ENCODE measurements at places on chromosomes 1 and 21. TPM values are rescaled to one million over a fixed set of nuclear protein-coding genes. Genes with fewer than 3 reads are reported as not detected.
A peak's percentile ranks its signal among the peaks of the same experiment; 100 is the strongest.

DNA sequence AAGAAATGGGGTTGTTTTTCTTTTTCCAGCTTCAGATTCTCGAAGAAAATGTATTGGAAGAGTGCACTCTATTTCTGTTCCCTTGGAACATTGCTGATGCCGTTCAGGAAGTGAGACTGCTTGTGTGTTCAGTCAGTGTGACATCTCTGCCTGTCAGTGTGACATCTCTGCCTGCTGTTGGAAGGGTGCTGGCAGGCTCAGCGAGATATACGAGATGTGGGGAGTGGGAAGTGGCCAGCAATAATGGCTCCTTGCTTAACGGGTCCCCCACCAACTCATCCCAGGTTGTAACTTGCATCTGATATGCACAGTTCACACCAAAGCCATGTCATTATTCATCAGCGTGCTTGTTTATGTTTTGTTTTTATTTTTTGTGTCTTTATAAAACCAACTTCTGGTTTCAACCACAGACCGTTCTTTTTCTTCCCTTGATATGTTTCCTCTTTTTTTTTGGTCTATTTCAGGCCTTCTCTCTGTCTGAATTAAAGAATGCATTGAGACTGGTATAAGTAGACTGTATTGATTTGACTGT, 145.4 kb downstream of the GALNT2 start:
- DNase-seq, result no peak

GRCh38 chr1:98732985-98733781, 71.7 kb downstream of the SNX7 start:
- no peak for DNase-seq

- DNase-seq, result no peak
Observed at GRCh38 chr1:62613325-62613727, 16.0 kb downstream of the ANGPTL3 start.

DNA sequence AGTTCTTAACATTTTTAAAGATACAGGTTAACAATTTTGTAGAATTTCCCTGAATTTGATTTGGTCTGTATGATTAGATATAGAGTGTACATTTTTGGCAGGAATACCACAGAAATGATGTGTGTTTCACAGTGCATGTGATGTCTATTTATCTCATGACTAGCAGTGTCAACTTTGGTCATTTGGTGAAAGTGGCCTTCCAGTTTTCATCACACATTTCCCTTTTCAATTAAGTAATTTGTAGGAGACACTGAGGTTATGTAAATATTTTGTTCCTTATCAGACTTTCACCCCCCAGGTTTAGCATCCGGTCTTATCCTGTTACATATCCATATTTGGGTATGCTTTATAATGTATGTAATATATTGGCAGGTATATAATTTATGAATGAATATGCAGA, 41.8 kb downstream of the MAP3K7CL start:
- DNase-seq, result no peak

GRCh38 chr1:193042766-193043691, 16.1 kb downstream of the UCHL5 start:
- DNase-seq, result no peak

DNA sequence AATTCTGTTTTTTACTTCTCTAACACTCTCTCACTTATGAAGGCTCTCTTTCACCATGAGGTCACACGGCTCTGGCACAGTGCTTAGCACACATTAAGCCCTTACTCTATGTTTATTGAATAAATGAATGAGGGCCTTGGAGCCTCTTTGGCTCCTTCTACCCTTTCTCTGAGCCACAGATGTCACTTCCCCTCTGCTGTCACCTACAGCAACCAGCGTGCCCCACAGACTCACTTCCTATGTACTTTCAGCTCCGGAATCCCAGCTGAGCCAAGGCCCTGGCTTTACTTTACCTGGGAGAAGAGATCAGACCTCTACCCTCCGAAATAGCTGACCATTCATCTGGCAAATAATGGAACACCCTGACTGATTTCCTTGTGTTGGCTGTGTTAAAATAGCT, 53.7 kb upstream of the HMCN1 start:
- no peak for DNase-seq

DNA sequence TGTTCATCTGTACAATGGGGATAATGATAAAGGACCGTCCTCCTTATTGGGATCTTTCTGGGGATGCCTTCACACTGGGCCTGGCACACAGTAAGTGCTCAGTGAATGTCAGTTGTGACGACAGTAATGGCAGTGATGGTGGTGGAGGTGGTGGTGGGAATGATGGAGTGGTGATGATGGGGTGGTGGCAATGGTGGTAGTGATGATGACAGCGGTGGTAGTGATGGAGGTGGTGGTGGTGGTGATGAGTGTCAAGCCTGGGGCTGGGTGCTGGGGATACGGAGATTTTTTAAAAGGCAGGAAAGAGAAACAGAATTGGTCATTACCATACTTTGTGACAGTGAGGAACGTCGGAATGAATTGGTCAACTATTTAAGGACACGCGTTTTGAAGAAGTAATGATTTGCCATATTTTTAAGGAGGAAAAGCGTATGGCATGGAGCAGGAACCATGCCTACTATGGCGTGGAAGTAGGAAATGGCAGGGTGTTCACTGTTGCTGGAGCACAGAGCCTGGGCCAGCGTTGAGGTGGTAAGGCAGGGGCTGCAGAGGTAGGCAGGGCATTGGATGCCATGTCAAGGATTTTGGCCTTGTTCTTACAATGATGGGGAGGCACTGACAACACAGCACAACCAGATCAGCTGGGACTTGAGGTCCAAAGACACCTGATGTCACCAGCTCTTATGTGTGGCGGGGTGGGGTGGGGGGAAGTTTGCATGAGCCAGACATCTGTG, 128.7 kb downstream of the ACTL8 start:
- no peak for DNase-seq

DNA sequence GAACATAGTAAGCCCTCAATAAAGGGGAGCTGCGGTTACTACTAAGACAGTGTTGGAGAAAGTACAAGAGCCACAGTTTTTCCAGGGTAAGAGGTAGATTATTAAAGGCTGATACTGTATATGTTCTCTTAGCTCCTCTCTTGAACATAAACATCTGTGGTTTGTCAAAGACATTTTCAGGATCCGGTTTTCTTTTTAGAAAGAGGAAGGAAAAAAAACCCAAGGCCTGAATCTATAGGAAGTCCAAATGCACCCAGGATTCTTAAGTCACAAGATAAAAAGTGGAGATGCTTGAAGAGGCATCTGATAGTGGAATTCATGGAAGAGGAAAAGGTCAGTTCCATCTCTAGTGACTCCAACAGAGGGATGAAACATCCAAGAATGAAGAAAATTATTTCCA, 24.6 kb upstream of the SLC45A3 start:
- DNase-seq, result no peak

GRCh38 chr1:164630626-164631396, 71.8 kb downstream of the PBX1 start:
- no peak for DNase-seq

GRCh38 chr1:11505591-11506538, 26.9 kb downstream of the DISP3 start:
- no peak for DNase-seq

- no peak for DNase-seq
Observed at GRCh38 chr1:201370500-201370899, 7.0 kb downstream of the TNNT2 start.

- no peak for DNase-seq
Observed at GRCh38 chr1:209434631-209435217, 148.8 kb upstream of the CAMK1G start.

DNA sequence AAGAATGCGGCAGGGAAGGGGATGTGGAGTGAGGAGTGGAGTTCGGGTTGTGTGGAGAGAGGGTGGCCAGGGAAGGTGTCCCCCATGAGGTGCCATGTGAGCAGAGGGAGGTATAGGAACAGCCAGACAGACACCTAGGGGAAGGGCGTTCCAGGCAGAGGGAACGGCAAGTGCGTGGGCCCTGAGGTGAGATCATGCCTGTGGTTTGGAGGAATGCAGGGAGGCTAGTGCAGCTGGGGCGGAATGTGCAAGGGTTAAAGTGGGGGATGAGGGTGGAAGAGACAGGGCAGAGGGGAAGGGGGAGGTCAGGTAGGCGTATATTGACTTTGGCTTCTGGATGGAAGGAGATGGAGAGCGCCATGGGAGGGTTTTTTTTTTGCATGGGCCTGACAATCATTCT, 31.6 kb upstream of the PADI6 start:
- no peak for DNase-seq

- no peak for DNase-seq
Observed at GRCh38 chr1:8332806-8333205, 14.9 kb downstream of the SLC45A1 start.

DNA sequence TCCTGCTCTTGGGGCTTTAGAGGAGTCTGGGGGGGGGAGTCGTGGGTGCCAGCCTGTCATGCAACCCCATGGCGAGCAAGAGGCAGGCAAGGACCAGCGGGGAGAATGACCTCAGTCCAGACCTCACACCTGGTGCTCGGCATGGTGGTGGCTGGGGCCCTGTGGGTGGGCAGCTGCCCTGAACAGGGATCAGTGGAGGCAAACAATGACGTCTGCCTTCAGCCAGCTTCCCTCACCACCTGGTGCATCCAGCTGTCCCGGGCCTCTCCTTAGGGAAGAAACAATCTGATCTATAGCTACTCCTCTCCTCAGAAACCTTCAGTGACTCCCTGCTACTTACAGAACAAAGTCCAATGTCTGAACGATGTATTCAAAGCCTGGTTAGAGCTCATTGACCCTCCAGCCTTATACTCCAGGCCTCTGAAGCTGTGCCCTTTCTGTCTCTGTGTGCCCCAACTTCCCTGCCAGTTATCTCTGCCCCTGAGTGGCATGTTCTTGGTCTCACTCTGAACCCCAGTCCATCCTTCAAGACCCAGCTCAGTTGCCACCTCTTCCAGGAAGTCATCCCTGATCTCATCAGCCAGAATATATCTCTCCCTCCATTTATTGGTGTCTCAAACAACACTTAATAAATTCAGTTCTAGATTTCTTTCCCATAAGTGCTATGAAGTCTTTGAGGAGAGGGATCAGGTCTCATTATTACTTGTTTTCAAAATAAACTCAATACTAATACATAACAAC, 6.6 kb downstream of the PADI2 start:
- DNase-seq, result no peak

GRCh38 chr1:11680270-11681070, 478 bp downstream of the MAD2L2 start:
- DNase-seq, result peak; percentile 37

DNA sequence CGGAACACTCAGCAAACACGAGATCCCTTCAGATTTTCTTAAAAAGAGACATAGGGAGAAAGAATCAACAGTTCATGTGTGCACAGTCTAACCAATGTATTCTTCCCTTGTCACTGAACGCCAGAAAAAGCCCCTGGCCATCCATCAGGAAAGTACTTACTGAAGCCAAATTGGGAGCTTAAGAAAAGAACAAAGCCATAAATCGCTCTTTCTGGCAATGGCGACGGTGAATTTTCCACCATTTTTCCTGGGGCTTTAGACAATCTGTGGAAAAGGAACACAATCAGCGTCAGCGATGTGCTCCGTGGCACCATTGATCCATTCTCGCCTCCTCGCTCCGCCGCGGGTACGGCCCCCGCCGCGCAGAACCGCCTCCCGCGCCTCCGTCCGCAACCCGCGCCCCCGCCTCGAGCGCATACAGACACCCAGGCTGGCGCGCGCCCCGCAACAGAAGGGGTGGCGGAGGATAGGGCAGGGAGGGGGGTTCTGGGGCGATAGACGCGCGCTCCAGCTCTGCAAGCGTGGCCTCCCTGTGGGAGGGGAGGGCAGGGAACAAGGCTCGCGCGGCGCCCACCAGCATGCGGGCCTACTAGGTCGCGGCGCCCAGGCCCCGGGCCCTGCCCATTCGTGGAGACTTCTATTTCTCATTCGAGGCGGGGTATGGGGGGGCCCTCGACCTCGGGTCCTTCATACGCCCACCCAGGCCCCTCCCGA, 440 bp downstream of the PIGP start:
- DNase-seq, result peak; percentile 91

DNA sequence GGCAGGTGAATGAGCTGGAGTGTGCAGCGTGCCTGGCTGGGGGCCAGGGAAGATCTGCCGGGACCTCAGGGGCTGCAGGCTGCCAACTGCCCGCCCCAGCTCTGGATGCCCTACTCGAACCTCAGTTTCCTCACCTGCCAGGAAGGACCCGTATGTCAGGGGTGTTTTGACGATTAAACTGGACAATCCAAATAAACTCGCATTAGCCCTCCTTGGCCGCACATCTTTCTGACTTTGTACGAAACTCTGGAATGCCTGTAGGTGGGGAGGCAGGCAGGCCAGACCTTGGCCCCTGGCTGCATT, 8.3 kb upstream of the ZNF669 start:
- no peak for DNase-seq

- no peak for DNase-seq
Observed at GRCh38 chr1:118204648-118205047, 19.6 kb upstream of the SPAG17 start.

Gene S100A7A
- total RNA-seq, result not detected

Gene PPP1R12B
- total RNA-seq, result 636 TPM

Gene PRRX1
- 35.8 TPM for total RNA-seq

Gene SEC16B
- total RNA-seq, result 1.3 TPM

Gene RGS8
- total RNA-seq, result not detected

Gene TIMM17A
- 76.5 TPM for total RNA-seq

Gene KCNK1
- total RNA-seq, result 23.9 TPM

Gene FAM177B
- not detected for total RNA-seq

Gene LRRC53
- total RNA-seq, result not detected
